ENCODE measurements at places on chromosomes 7 and 10.
A peak's percentile ranks its signal among the peaks of the same experiment; 100 is the strongest.

DNA sequence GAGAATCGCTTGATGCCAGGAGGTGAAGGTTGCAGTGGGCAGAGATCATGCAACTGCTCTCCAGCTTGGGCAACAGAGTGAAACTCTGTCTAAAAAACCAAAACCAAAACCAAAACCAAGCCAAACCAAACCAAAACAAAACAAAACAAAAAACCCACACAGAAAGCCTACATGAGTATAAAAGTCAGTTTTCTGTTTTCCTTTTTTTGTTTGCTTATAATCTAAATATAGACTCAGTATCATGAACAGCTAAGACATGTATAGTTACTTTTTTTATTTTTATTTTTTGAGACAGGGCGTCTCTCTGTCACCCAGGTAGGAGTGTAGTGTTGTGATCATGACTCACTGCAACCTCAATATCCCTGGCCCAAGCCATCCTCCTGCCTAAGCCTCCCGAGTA is 16.8 kb upstream of the MTPN start:
- DNase-seq = no peak

- no peak for DNase-seq
These were observed 252.9 kb downstream of the MAD1L1 start for GRCh38 chr7:1979591-1980560.

- DNase-seq = no peak
These were observed 87.8 kb downstream of the TBXAS1 start for GRCh38 chr7:139916717-139917395.

GRCh38 chr7:5426226-5426475 is 2.5 kb upstream of the TNRC18 start:
- no peak for DNase-seq

DNA sequence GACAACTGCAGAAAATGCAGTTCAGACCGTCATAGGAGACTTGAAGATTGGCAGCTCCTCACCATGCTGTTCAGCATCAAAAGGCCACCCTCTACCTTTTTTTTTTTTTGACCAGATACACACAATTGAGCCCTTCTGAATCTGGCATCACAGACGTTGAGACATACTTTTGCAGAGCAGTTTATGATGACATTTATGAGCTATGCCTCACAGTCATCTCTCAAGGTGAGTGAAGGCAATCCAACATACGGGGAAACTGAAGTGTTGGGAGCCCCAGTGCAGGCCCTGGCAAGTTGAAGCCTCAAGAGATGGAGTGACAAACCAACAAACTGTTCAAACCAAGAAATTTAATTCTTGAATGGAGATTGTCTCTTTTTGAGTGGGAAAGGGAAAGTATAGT is 83.6 kb upstream of the DLX6 start:
- no peak for DNase-seq

GRCh38 chr10:70147259-70147625 is 742 bp upstream of the TYSND1 start:
- DNase-seq = no peak

DNA sequence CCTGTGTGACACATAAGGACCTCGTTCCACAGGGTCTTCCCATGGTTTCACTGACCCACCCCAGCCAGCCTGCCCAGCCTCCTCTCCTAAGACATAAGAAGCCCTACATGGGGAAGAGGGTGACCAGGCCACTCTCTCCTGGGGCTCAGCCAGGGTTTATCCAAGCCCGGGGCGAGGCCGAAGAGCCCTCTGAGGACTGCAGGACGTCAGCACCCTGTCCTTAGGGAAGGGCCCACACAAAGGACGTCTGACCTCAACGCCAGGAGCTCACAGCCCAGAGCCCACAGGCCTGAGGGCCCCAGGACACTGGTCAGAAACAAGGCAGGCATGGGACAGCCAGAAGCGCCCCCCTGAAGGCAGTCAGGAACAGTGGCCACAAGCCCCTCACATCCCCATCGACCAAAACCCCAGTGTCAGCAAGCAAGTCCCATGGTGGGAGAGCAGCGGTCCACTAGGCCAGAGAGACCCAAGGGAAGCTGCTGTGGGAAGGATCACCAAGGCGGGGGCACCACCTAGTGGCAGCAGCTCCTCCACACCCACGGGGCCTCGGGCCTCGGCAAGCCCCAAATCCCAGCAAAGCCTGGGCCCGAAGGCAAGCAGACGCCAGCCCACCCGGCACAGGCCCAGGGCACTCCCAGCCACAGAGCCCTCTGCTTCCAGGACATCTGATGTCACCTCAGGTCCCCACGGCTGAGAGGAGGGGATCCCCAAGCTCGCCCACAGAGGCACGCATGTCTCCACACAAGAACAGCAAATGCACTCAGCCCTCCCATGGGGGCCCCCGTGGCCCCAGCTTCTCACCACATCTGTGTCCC is 23.4 kb downstream of the MAD1L1 start:
- DNase-seq = peak; percentile 31

DNA sequence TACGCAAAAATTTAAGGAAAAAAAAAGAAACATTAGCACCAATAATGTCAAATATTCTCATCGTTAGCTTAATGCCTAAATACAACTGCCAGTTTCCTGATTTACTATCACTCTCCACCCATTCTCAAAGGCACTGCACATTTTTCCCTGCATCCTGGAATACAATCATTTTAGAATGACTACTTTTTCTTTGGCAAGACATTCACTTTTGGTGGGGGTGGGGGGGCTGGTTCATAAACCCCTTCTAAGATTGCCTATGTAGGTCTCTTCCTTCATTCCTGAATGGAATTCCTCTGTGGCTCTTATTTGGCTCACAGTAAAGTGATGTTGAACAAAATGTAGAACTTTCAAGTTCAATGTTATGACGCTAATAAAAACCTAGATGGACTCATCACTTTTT is 74.3 kb downstream of the RNLS start:
- DNase-seq = no peak

DNA sequence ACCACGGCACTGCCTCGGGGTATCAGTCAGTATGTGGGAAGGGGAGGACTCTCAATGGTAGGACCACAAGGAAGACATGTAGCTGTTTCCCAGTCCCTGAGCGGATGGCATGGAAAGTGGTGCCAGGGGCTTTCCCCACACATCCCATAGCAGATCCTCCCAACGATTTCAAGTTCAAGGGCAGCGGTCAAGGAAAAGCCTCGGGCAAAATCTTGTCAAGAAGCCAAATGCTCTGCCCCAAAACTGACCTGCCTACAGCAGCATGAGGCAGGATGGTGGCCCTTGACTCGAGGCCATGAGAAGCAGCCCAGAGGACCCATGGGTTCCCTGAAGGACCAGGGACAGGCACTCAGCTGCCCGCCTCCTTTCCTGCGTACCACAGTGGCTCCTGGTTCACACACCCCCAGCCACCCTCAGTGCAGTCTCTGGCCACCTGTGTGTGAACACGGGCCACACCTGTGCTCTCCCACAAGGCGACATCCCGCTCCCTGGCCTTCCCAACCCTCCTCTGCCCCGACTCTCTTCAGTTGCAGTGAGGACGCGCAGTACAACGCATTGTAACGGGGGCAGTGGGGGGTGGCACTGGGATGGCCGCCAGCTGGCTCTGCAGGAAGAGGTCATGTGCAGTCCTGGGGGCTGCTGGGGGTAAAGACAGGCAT is 43.6 kb downstream of the CTBP2 start:
- no peak for DNase-seq

DNA sequence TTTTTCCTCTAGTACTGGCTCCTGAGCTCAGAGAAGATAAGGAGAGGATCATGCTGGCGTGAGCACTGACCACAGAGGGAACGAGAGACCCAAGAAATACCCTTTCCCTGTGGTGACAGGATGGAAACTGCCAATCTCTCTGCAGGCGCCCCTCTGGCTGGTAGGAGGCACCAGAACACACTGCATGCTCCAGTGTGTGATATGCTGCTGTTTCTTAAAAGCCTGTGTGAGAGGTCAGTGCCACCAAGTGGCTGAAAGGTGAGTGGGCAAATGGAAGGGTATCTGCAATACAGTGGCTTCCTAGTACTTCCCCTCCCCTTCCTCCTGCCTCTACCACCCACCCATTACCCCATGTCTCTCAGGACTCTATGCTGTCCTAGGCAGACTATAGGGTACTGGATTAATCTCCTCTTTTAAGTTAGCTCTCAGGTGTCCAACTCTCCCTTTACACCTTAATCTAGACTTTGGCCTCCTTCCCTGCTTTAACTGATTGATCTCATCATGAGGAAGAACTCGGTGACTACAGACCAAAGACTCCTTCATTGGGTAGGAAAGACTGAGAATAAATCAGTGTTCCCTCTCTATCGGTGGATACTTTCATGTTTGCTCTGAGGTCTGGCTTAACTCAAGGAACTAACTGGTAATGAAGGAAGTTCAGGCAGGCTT is 283.6 kb downstream of the ADRA2A start:
- peak; percentile 19 for DNase-seq

DNA sequence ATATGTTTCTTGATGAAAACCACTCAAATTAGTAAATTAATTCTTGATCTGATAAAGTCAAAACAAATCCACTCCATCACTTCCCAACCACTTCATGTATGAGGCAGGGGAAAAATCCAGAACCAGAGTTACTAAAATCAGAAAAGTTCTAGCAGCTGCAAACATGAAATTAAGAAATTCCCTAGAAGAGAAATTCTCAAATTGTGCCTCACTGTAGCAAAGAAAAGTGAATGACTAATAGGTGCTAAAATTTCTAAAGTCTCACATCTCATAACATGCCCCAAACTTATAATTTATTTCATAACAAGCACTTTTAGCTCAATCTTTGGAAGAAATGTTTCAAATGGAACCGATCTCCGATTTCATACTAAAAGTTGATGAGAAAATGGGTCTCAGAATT is 345.0 kb upstream of the AOAH start:
- DNase-seq = no peak

- no peak for DNase-seq
These were observed 44.0 kb downstream of the CCDC7 start for GRCh38 chr10:32489901-32490300.

DNA sequence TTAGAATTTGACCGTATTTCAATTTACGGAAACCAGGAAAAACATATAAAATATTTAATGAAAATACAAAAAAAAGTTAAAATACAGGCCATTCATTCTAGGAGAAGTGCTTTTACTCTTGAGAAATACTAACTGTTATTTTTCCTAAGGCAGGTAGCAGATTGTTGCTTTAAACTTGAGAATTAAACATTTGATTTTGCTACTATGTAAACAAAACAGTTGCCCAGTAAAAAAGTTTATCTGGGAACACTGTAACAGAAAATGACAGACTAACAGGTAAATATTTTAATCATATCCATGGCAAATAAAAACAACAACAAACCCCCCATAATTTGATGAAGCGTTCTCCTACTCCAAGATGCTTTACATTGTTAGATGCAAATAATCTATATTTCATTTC is 350.5 kb downstream of the CRPPA start:
- no peak for DNase-seq

GRCh38 chr7:51077987-51078370 is 238.6 kb downstream of the COBL start:
- no peak for DNase-seq

DNA sequence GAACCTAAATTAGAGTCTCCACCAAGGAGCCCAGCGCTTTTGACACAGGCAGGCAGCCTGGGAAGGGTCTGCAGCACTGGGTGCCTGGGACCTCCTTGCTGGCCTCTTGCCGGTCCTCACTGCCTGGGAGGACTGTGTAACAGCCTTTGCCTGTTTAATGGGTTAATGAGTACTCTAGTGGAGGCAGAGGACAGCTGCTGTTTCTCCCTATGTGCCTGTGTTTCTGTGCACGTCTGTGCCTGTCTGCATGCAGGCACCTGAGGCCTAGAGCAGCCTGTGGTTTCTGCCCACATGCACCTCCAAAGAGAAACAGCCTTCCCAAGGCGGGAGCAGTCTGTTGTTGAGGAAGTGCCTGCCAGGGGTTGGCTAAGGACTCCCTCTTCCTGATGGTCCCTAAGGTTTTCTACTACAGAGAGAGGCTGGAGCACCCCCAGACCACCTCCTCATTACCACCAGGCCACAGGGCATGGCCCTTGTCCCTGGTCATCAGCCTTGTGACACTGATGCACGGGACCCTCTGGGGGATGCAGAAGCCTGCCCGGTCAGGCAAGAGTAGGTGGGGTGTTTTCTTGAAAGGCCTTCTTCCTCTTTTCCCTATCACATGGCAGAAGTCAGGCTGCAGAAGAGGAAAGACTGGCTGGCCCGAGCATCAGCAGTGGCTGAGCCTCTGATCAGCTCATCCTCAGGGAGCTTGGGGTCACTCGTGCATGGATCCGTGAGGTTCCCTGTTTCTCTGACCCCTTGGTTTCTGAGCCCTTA is 14.2 kb downstream of the SLC29A3 start:
- DNase-seq = no peak

DNA sequence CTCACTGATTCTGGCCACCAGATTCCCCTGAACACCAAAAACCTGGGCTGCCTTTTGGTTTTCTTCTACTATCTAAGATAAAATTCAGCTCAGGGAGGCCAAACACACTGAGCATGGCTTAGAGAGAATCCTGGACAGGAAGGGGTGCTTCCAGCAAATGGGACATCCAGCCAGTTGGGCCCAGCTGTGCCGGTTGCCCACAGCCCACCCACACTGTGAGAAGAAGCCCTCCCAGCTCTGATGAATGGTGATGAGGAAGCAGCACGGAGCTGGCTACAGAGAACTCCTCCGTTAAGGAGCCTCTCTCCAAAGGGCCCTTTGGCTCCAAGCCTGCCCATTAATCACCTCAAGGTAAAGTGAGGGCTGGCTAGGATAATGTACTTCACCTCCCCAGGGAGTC is 15.9 kb downstream of the LRRC18 start:
- DNase-seq = no peak

GRCh38 chr7:156524818-156525597 is 115.6 kb upstream of the RNF32 start:
- DNase-seq = no peak

DNA sequence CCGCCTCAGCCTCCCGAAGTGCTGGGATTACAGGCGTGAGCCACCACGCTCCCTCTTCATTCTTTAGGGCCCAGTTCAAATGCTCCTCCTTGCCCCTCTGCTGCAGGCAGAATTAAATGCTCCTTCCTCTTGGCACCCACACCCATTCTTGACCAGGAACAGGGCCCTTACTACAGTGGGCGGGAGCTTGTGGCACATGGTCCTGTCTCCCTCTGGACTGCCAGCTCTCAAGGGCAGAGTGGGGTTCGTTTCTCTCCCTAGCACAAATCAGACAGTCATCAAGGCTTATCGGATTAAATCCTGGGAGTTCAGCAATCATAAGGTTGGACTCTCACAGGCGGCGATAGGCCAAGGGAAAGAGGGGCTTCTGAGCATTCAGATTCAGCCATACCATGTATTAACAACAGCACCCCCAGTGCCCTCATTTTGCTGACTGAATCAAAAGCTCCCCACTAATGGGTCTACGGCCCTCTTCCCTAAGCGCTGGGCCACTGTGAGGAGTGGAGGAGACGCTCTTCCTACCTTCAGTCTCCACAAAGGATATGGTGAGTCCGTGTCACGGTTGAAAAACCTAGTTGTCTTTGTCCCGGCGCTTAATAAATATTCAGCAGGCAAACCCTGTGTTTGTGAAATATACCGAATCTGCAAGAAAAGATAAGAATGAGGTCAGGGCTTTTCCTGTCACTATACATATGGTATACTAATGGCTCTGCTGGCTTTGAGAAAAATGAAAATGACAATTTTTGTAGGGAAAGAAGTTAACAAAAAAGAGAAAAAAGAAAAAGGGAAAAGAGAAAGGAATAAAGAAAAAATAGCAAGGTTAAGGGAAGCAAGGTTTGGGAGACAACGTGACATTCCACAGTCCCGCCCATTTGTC is 107.4 kb downstream of the CLEC2L start:
- DNase-seq = no peak
